Cardiac ventricle fibroblast (primary cell): ENCODE measurements at places on chromosomes 4 and X. TPM values are rescaled to one million over a fixed set of nuclear protein-coding genes. Genes with fewer than 3 reads are reported as not detected.

PLS3 gene
- total RNA-seq = 75.9 and 82.5 TPM in 2 replicates

GAGE2A gene
- not detected in 2 replicates for total RNA-seq

SULT1B1 gene
- total RNA-seq = 0.05 TPM in 1 of 2 replicates, not detected in the other

RTL3 gene
- total RNA-seq = not detected in 2 replicates

IL13RA1 gene
- total RNA-seq = 46.7 and 52.0 TPM in 2 replicates

FHDC1 gene
- total RNA-seq = 0.06 and 0.15 TPM in 2 replicates

PAGE1 gene
- not detected in 2 replicates for total RNA-seq

NAP1L3 gene
- total RNA-seq = 3.7 and 4.7 TPM in 2 replicates

GIMD1 gene
- not detected in 2 replicates for total RNA-seq

USP17L22 gene
- not detected in 2 replicates for total RNA-seq

RHOXF2B gene
- not detected in 2 replicates for total RNA-seq

PRDM5 gene
- total RNA-seq = 5.1 and 11.0 TPM in 2 replicates

RPL39 gene
- 6,868 and 7,989 TPM in 2 replicates for total RNA-seq

NRK gene
- 4.8 and 5.0 TPM in 2 replicates for total RNA-seq

C4orf51 gene
- not detected in 2 replicates for total RNA-seq

CNOT6L gene
- total RNA-seq = 7.4 and 9.2 TPM in 2 replicates

SLC9B1 gene
- total RNA-seq = 0.25 and 0.34 TPM in 2 replicates

PGAM4 gene
- not detected in 2 replicates for total RNA-seq

PDE5A gene
- total RNA-seq = 7.3 and 8.2 TPM in 2 replicates

TNIP3 gene
- total RNA-seq = 0.44 TPM in 2 replicates
